NCI-H1436 treated with DMSO at 0.1 percent for 48 hours (cell line): ENCODE measurements at places on chromosomes 6 and 20.

GRCh38 chr6:158509465-158509864 lies 50.4 kb upstream of the TMEM181 start:
- DNase-seq, result no peak

DNA sequence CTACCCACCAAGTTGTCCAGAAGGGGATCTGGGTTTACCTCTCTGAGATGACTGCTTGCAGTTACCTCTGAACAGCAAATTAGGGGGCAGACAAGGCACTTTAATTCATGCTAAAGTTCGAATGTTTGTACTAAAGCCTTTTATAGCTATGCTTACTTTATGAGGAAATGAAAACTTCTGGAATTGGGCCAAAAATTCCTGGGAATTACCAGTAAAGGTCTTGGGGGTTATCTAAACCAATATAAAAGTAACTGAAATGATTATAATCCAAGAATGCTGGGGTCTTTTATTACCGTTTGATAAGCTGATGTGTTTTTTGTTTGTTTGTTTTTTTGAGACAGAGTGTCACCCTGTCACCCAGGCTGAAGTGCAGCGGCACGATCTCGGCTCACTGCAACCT lies 7.9 kb upstream of the LZTS3 start:
- DNase-seq, result no peak

- DNase-seq, result no peak
These were observed 18.9 kb downstream of the MAN1A1 start for GRCh38 chr6:119330520-119331113.

DNA sequence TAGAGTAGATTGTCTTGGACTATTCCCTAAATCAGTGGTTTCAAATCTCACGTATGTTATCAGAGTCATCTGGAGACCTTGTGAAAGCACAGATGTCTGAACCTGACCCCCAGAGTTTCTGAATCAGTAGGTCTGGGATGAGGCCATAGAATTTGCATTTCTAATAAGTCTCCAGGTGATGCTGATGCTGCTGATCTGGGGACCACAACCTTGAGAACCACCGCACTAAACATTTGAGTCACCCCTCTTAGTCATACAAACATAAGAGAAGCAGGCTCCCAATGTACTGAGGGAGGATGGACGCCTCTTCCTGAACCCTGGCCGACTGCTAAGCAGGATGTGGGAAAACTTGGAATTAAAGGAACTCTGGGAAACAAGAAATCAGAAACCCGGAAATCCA lies 187.8 kb upstream of the PRDM1 start:
- DNase-seq, result no peak

- DNase-seq, result peak; percentile 0
These were observed 7.5 kb downstream of the BCAS1 start for GRCh38 chr20:54062812-54063280.

- no peak for DNase-seq
These were observed 25.3 kb downstream of the NOL4L start for GRCh38 chr20:32559753-32560380.

DNA sequence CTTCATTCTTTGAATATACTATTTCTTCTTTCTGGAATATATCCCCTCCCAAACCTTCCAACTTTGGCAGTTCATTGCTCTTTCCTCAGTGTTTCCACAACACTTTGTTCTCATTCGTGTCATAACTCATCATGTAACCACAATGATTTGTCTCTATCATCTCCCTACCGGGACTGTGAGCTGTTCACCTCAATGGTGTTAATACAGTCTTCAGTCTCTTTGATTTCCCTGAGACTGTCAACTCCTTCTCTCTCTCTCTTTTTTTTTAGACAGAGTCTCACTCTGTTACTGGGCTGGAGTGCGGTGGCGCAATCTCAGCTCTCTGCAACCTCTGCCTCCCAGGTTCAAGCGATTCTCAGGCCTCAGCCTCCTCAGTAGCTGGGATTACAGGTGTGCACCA lies 2.5 kb upstream of the MMP24 start:
- DNase-seq, result no peak

DNA sequence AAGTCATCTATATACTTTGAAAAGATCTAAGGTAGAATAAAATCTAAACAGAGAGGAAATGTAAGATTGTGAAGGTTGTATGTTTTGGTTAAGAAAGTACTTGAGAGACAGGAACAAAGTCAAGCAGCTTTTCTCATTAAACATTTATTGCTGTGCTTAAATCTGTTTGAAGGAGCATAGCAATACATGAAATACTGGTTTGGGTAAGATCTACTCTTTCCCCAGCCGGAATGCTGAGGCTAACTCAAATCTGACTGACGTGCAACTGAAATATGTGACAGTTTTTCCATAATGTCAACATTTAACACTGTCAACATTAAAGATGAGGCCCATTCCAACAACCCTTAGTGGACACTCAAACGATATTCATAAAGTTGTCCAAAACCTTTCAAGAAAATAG lies 59.9 kb downstream of the MAN1A1 start:
- no peak for DNase-seq

- DNase-seq, result no peak
These were observed 977 bp downstream of the TNXB start for GRCh38 chr6:32108094-32108627.

GRCh38 chr6:154432533-154433476 lies 76.2 kb upstream of the IPCEF1 start:
- DNase-seq, result no peak

DNA sequence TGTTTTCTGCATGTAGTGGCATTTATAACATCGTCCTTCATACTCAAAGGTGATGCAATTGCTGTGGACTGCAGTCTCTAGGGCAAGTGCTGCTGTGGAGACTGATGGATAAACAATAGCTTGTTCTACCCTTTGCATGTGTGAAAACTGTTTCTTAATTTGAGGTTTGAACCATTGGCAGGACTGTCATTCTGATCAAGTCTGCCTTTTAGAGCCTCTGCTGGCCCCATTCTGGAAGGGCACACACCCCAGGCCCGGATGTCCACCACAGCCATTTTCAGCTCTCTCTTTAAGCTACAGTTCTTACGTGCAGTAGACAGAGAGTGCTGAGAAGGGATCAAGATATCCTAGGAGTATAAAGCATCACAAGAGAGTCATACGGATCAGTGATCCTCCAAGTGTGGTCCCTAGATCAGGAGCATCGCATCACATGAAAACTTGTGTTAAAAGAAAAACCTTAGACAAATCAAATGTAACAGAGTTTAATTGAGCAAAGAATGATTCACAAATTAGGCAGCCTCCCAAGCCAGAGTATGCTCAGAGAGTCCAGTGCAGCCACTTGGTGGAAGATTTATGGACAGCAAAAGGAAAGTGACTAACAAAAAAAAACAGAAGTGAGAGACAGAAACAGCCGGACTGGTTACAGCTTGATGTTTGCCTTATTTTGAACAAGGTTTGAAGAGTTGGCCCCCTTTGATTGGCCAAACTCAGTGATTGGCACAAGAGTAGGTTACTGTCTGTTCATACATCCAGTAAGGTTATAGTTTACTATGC lies 52.0 kb downstream of the FRK start:
- no peak for DNase-seq

GRCh38 chr20:25073544-25073943 lies 8.4 kb downstream of the VSX1 start:
- no peak for DNase-seq

DNA sequence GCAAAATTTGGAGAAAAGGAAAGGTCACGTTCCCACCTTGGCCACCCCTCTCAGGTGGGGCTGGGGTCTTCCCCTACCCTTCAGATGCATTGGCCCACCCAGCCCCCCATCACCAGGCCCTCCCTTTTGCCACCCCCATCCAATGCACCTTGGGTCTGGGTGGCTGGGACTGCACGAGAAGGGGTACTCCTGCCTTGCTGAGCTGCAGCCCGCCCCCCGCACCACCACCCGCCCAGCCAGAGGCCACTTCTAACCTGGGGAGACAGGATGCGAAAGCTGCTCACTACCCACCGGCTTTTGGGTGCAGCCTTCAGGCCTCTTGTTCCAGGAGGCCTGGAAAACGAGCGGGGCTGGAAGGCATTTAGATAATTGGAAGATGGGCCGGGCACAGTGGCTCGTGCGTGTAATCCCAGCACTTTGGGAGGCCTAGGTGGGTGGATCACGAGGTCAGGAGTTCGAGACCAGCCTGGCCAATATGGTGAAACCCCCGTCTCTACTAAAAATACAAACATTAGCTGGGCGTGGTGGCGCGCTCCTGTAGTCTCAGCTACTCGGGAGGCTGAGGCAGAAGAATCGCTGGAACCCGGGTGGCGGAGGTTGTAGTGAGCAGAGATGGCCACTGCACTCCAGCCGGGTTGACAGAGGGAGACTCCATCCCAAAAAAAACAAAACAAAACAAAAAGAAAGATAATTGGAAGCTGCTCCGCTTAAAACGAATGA lies 1.2 kb upstream of the CDC25B start:
- DNase-seq, result no peak

DNA sequence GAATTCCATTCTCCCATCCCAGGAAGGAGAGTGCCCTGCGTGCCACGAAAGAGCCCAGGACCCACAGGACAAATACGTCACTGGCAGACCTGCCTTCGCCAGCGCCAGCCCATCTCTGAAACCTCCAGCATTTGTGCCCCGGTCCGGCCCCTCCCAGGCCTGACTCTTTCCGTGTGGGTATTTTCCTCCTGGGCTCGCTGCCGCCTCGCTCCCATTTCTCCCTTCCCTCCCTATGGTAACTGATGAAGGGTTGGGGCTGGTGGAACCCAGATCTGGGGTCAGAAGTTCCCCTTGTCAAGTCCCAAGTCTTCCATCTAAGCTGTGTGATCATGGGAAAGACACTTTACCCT lies 208.5 kb downstream of the LRFN2 start:
- no peak for DNase-seq

GRCh38 chr20:34070859-34071258 lies 41.2 kb downstream of the EIF2S2 start:
- no peak for DNase-seq

GRCh38 chr6:90135667-90136066 lies 161.0 kb downstream of the BACH2 start:
- no peak for DNase-seq

DNA sequence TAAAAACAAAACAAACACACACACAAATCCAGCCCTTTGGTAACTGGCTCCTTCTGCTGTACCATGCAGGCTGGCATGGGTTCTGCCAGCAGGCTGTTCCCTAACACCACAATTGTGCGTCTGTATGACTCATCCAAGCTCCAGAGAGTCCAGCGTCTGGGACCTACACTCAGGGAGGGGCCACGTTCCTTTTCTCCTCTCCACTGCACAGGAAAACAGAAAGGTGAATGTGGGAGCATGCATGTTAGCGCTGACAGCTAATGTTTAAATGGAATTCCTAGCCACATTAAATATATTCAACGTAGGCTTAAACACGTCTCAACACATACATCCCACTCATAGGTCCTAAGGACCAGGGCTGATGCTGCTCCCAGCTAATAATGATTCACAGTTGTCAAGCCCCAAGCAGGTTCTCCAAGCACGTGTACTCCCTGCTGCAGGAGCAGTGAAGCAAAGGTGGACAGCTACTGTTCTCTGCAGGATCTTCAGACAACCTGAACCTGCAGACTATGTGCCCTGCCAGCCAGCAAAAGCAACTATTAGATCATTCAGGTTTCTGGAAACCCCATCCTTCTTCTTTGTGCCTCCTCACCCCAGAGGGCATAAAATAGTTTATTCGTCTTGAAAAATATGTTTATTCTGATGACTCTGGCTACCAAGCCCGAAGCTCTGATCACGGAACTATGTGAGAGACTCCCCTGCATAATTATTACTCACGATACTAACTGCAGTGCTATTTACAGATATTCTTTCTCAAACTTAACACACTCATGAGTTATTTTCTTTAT lies 20.9 kb downstream of the MAP1LC3A start:
- no peak for DNase-seq

DNA sequence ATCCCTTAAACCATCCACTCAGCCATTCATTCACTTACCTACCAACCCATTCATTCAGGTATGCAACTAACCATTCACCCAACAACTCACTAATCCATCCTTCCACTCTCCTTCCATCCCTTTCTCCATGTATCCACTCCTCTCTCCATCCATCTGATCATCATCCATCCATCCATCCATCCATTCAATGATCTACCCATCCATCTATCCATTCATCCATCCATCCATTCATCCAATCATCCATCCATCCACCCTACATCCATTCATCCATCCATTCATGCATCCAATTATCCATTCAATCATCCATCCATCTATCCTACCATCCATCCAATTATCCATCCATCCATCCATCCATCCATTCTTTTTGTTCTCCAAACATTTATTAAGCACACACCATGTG lies 13.8 kb upstream of the BCAS1 start:
- DNase-seq, result no peak

GRCh38 chr6:2447318-2447920 lies 202.0 kb upstream of the GMDS start:
- DNase-seq, result no peak

DNA sequence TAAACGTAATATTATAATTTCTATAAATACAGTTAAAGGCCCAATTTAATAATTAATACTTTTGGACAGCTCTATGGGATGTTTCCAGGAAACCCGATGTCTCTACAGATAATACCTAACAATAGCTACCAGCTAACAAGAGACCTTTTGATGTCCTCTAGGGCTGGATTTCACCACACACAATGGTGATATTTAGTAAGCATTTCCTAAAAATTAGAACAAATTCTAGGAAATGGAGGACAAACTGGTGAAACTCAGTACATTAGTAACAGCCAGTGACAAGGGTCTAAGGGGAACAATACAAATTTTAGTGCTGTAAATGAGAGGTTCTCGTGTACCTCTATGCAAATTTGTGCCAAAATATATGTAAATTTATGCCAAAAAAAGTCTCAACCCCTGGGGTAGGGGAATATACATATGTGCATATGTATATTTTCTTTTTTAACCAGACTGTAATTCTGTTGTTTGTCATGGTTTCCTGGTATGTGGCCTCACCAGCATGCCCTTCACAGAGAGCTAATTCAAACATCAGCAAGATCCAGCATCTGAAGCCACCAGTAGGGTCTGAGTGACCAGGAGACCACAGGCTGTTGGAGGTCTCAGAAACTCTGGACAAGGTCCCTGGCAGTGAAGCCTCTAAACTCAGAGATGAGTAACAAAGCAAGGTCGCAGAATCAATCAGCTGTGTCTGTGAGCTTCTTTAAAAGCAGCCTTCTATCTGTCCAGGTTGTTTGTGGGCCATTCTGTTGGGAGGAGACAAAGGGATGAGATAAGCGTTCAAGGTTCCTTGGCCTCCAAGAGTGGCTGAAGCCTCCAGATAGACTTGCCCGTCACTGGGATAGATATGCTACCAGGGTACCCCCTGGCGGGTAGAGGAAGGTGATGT lies 235.1 kb upstream of the RREB1 start:
- DNase-seq, result no peak

- no peak for DNase-seq
These were observed 141.2 kb upstream of the KCNG1 start for GRCh38 chr20:51163996-51164600.
